ENCODE measurements at places on chromosomes 4 and X. TPM values are rescaled to one million over a fixed set of nuclear protein-coding genes. Genes with fewer than 3 reads are reported as not detected.

The PLAC8 gene
- total RNA-seq: 148 TPM

The ADAD1 gene
- total RNA-seq: not detected

The CTAG2 gene
- total RNA-seq: not detected

The FHIP1A gene
- total RNA-seq: 3.2 TPM

The MAP3K15 gene
- not detected for total RNA-seq

DNA sequence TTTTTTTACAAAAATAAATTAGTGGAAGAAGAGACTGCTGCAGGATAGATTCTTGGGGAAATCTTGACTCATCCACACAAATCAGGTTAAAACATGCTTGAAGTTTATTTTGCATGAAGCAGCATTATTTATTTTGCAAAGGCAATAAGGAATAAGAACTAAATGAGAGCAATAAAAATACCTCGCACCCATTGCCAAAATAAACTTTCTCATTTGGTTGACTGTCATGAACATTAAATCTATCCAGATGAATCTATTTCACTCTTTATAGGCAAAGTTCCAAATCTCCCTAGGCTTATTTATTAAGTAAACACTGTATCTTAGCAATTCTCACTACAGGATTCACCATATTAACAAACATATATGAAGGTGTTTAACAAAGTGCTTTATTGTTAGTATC is 58.9 kb downstream of the HOPX start:
- DNase-seq: no peak

DNA sequence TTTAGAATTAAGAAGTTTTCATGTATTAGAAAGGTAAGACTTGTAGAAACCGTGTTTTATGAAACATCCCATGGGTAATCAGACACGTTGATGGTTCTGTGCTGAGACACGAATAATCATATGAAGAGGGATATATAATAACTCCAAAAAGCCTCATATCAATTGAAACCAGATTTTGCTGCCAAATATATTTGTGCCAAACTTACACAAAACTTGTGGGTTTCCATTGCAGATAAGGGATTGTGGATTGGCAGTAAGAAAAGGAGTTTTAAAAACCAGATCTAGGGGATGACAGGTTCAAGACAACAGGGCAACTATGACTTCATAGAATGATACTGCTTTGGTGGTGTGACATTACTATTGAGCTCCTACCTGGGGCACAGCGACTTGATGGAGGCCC is 616.1 kb downstream of the BCOR start:
- no peak for DNase-seq

DNA sequence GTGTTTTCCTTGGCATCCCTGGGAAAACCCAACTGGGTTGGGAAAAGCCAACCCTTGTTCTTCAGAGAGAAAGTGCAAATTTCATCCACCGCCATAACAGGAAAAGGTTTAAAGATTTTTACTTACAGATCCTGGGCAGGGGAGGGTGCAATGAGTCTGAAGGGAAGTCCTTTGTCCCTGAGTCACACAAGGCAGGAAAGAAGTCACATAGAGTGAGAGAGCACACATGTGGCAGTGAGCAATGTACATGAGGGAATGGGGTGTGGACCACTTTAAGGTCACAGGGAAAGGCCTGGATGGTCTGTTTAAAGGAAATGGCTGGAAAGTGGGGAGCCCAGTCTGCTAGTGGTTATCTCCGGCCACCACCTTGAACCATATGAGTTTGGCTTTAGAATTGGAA is 248.9 kb downstream of the HS3ST1 start:
- DNase-seq: no peak

DNA sequence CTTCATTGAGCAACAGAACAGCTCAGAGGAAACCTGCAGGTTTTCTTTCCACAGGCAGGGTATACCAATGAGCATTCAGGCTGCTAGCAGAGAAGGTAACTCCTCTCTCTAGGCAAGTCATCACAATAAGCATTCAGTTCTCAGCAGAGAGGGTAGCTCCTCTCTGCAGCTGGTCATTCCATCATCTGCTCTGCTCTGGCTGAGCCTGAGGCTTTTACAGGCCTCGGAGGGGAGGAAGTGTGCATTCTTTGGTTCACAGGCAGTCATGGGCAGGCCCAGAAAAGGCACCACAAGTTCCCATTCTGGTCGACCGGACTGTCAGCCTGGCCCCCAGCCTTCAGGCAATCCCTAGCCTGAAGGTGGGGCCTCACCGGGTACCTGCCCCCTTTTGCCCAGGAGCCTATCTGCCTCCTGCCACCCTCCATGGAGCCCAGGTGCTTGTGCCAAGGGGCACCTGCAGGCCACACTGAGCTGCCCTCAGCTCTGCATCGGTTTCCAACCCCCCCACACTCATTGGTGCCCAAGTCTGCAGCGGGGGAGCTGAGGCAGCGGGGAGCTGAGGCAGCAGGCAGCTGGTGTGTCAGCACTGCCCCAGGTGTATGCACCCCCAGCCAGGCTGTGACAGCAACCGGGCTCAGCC is 83.1 kb downstream of the PRDM5 start:
- DNase-seq: no peak

GRCh38 chr4:172578712-172579111 is 589.9 kb upstream of the GALNT7 start:
- DNase-seq: no peak

- no peak for DNase-seq
Measured at GRCh38 chr4:99879458-99879857, 14.8 kb downstream of the LAMTOR3 start.

Data from CD4-positive, alpha-beta memory T cell (primary cell).